ENCODE measurements at places on chromosomes 7 and 10.

GRCh38 chr7:124720195-124720594 lies 45.4 kb downstream of the GPR37 start:
- no peak for DNase-seq

DNA sequence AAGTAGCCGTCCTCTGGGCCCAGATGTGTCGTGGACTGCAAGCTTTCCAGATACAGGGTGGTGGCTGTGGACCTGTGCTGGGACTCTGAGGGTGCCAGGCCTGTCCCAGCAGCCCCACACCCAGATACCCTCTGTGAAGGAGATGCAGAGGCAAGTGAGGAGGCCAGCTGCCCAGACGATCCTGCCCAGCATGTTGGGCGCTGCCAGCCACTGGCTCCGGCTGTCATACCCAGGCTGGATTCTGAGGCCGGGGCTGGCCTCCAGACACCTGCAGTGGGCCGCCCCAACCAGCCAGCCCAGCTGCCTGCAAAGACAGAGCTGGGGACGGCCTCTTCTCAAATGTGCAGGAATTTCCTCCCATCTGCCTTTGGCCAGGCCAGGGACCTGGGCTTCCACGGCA lies 39.1 kb upstream of the EBF3 start:
- DNase-seq: no peak

GRCh38 chr10:88553116-88553752 lies 29.9 kb downstream of the RNLS start:
- DNase-seq: no peak

DNA sequence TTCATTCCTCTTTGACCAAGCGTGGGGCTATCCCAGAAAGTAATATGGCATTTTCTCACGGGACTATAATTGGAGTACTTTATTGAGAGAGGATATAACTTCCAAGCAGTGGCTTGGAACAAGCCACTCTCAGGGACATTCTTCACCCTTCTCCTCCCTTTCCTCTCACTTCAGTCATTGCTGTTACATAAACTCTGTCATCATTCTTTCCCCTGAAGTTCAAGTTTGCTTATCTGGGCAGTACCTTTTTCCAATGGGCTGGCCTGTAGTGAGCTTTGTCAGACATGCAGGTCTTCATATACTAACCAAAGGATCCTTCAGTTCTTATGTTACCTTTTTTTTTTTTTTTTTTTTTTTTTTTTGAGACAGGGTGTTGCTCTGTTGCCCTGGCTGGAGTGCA lies 58.7 kb upstream of the KMT2E start:
- no peak for DNase-seq

GRCh38 chr7:9876053-9876452 lies 1097.6 kb upstream of the PHF14 start:
- DNase-seq: no peak

GRCh38 chr7:121081327-121081936 lies 92.9 kb downstream of the CPED1 start:
- DNase-seq: no peak

DNA sequence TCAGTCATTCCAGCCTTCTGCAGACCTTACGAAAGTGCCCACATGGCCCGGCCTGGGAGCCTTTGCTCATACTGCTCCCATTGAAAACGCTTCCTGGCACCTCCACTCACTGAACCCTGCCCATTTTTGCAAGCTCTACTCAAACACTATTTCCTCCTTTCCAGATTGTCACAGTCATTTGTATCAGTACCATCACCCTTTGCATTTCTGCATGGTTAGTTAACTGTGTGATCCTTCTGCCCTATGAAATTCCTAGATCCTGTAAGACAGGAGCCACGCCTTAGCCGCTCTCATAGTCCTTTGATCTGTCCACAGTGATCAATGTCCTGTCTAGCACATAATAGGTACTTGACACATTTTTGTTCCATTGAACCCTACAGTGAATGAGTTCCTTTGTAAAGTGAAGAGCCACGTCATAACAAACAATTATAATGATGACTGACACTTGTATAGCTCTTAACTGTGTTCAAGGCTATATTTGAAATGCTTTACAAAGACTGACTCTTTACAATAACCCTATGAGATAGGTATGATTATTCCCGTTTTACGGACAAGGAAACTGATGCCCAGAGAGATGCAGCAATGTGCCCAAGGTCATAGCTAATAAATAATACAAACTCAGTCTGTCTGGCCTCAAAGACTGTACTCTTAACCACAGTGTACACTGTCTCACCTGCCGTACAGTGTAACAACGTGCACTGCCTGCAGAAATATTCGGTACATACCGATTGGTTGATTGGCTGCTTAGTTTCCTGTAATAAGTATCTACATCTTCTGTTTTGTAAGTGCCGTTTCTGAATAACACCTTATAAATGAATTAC lies 16.6 kb upstream of the ITIH2 start:
- no peak for DNase-seq

DNA sequence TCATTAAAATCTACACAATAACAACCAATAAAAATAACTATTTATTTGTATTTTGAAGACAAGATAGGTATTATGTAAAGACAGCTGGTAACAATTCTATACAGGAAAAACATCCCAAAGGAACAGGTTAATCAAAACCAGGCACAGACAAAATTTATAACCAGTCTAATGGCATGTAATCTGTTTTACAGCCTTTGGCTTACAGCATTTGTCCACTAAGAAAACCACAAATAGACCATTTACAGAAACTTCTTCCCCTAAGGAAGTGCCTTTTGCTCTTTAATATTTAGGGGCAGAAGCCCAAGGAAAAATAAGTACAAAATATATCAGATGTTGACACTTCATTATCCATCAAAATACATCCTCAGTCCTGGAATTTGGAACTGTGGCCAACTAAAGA lies 65.0 kb downstream of the SVIL start:
- no peak for DNase-seq

GRCh38 chr10:132538031-132538789 lies 623 bp downstream of the INPP5A start:
- no peak for DNase-seq

DNA sequence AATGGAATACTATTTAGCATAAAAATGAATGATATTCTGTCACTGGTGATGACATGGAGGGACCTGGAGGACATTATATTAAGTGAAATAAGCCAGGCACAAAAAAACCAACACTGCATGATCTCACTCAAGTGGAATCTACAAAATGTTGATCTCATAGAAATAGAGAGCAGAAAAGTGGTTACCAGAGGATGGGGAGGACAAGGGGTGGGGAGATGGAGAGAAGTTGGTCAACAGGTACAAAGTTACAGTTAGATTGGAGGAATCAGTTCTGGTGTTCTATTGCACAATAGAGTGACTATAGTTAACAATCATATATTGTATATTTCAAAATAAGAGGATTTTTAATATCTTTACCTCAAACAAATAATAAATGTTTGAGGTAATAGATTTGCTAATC lies 24.7 kb upstream of the SLC18A3 start:
- DNase-seq: no peak

GRCh38 chr10:113425541-113425951 lies 127.3 kb upstream of the HABP2 start:
- no peak for DNase-seq

- no peak for DNase-seq
Observed at GRCh38 chr10:95324436-95325268, 33.8 kb upstream of the PDLIM1 start.

- DNase-seq: no peak
Observed at GRCh38 chr7:128164061-128164954, 76.8 kb upstream of the LEP start.

- DNase-seq: no peak
Observed at GRCh38 chr7:129907122-129907736, 45.5 kb downstream of the UBE2H start.

GRCh38 chr10:76125900-76126299 lies 694.5 kb downstream of the LRMDA start:
- no peak for DNase-seq

DNA sequence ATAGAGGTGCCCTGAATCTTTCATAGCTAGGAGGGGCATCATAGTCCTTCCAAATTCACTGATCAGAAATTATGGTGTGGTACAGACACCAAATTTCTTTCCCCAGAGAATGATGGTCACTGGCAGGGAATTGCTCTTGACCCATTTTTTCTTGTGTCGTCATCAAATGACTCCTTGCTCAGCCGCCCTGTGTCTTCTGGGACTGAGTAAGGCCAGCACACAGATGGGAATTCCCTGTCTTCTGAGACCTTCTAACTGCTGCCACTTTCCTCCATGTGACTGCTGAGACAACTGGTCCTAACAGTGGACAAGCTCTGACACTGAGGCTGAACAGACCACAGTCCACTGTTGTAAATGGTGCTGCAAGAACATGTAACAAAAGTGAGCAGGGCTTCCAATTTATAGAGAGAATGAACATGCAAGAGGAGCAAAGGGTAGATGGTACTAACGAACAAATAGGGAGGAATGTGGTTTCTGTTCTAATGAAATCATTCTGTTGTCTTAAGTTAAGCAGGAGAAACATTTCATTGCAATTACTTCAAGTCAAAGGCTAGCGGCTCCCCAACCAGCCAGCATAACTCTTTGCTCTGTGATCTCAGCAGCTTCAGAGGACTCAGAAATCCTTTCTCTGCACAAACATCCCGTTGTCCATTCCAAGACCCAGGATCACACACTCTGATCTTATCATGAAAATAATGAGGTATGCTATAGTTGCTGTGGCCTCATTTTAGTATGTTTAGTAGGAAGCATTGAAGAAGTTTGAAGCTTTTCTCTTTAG lies 235.9 kb upstream of the PRSS1 start:
- no peak for DNase-seq

GRCh38 chr7:111101856-111102646 lies 11.1 kb downstream of the LRRN3 start:
- no peak for DNase-seq
